ENCODE measurements at places on chromosomes 11 and 22. TPM values are rescaled to one million over a fixed set of nuclear protein-coding genes. Genes with fewer than 3 reads are reported as not detected.

Gene KDM4D
- total RNA-seq: 2.6 TPM

Gene TNNT3
- 410 TPM for total RNA-seq

Gene C22orf42
- not detected for total RNA-seq

Gene PATE4
- total RNA-seq: not detected

Gene GLB1L3
- total RNA-seq: 0.35 TPM

All from metanephros (tissue), 2 donors.